Osteoblast (primary cell): ENCODE measurements at places on chromosomes 4 and X. TPM values are rescaled to one million over a fixed set of nuclear protein-coding genes. Genes with fewer than 3 reads are reported as not detected.

Gene NAA11
- not detected in 2 replicates for total RNA-seq

GRCh38 chr4:29578329-29578728, 1141.8 kb upstream of the PCDH7 start:
- no peak for DNase-seq

DNA sequence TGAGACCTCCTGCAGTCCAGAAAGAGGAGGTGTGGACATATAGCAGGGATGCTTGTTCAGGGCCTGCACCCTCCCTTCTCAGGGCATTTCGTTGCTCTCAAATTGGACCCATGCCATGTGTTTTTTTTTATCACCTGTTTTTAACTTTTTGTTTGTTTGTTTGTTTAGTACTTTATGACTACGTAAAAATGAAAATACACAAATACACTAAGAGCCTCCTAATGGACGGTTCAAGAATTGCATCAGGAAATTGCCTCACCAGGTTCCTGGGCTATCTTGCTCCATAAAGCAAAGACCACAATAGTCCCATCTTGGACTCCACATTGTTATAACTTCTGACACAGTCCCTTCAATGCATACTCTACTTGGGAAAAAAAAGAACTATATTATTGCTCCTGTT, 1685.9 kb upstream of the TENM3 start:
- no peak for DNase-seq

DNA sequence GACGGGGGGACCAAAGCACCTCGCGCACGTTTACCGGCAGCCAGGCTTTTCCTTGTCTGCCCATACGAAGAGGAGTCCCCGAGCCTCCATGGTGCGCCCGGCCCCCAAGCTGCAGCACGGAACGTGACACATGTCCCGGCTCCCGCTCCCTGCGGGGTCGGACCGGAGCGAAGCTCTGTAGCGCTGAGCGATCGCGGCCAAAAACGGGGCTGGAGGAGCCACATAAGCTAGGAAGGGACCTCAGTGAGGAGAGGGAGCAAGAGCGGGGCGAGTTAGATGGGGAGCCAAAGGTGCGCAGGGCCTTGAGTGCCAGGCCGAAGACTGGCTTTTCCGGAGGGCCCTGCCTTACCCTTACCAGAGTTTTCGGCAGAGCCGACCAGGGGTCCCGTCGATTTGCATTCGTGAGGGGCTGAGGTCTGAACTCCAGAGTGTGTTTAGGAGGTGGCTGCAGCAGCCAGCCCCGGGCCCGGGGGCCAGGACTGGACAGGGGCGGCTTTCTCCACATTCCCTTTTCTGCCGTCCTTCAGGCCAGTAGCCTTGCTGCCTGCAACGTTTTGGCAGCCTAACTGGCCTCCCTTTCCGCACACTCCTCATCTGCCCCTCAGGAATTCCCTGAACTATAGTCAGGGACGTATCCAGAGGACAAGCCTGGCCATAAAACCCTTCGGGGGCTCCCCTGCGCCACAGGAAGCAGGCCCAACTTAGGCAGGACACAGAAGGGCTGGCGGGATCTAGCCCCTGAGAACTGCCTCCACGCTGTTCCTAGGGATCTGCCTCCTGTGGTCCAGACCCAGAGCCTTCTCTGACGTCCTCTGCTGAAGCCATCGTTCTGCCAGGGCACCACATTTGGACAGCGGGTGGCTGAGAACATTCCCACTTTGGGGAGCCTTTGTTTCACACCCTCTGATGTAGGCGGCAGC, 689 bp downstream of the SSR4 start:
- DNase-seq, result no peak

- no peak for DNase-seq
Observed at GRCh38 chrX:66162331-66162822, 1.7 kb upstream of the HEPH start.

Gene F9
- total RNA-seq, result not detected in 2 replicates

GRCh38 chrX:12946838-12947544, 27.9 kb upstream of the TMSB4X start:
- DNase-seq, result no peak

Gene VCX3B
- not detected in 2 replicates for total RNA-seq

DNA sequence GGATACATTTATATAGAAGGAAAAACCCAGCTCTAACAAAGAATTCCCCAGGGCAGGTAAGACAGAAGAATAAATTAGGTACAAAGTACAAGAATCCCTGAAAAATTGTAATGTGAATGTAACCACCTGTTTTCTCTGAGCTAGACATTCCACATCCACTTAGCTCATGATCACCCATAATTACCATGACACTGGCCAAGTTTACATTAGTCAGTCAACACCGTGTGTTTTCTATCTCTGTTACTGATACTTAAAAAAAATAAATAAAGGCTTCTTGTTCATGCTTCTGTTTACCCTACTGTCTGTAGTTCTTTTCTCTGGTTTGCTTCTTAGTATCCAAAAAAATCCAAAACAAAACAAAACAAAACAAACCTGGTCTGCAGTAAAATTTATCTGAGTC, 66.0 kb downstream of the CBLL2 start:
- peak; percentile 6 for DNase-seq

Gene SPANXC
- not detected in 2 replicates for total RNA-seq

- DNase-seq, result no peak
Observed at GRCh38 chrX:56233682-56234081, 1.5 kb downstream of the KLF8 start.

DNA sequence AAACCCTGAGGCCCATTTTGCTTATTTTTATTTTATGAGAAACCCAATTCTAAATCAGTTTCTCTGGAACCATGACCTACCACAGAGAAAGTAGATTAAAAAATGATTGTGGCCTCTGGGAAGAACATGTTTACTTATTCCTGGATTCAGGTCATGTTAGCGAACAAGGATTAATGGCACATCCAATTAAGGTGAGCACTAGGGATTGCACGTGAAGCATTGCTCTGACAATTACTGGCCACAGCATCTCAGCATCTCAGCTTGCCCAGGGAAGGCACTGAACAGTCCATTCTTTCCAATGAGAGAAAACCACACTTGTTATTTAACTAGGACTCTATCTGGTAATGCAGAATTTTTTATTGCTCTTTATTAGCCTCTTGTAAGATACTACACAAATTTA, 119.8 kb downstream of the ZNF330 start:
- DNase-seq, result no peak

GRCh38 chrX:130285710-130286109, 17.0 kb upstream of the ZNF280C start:
- no peak for DNase-seq

GRCh38 chrX:127128282-127128681, 308.8 kb downstream of the PRR32 start:
- no peak for DNase-seq

Gene TLR2
- 0.29 and 0.36 TPM in 2 replicates for total RNA-seq

- DNase-seq, result no peak
Observed at GRCh38 chr4:19400820-19401219, 850.9 kb upstream of the SLIT2 start.

Gene HS3ST1
- total RNA-seq, result under 0.01 TPM in 2 replicates

Gene SOD3
- total RNA-seq, result 2.1 and 4.3 TPM in 2 replicates

DNA sequence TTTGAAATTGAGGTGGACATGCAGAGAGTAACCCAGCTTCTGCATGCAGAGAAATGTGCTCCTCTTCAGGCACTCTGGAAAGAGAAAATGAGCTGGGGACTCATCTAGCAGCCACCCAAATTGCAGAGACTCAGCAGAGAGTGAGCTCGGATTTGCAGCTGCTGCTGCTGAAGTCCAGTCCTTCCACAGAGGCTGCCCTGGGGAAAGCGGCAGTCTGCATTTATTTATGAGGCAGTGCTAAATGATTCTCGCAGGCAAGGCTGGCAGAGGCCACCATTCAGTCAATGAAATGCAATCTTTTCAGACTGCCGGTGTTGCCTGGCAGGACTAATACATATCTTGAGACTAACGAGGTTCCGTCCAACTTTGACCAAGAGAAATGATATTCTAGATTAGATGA, 404.8 kb downstream of the NLGN4X start:
- no peak for DNase-seq

Gene ADAM29
- not detected in 2 replicates for total RNA-seq

DNA sequence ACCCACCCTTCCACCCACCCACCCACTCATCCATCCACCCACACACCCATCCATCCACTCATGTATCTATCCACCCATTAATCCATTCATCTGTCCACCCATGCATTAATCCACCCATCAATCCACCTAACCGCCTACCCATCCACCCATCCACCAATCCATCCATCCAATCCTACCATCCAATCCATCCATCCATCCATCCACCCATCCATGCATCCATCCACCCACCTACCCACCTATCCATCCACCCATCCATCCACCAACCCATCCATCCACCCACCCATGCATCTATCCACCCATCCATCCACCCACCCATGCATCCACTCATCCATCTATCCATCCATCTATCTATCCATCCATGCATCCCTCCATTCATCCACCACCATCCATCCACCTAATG, 34.8 kb upstream of the AFAP1 start:
- DNase-seq, result no peak

DNA sequence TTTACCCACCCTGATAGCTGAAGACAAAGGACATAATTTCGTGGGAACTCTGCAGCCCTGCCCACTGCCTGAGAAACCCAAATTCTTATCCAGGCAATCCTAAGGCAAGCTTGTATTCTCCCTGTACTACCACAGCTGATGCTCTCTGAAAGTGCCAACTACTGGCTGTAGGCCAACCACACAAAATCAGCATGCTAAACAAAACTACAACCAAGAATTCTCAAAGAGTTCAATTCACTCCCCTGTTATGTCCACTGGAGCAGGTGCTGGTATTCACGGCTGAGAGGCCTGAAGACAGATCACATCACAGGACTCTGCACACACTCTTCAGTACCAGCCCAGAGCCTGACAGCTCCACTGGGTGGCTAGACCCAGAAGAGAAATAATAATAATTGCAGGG, 375.9 kb upstream of the NDST4 start:
- no peak for DNase-seq

- DNase-seq, result no peak
Observed at GRCh38 chr4:188911707-188912106, 772.5 kb downstream of the TRIML1 start.

Gene HSFX3
- total RNA-seq, result not detected in 2 replicates

DNA sequence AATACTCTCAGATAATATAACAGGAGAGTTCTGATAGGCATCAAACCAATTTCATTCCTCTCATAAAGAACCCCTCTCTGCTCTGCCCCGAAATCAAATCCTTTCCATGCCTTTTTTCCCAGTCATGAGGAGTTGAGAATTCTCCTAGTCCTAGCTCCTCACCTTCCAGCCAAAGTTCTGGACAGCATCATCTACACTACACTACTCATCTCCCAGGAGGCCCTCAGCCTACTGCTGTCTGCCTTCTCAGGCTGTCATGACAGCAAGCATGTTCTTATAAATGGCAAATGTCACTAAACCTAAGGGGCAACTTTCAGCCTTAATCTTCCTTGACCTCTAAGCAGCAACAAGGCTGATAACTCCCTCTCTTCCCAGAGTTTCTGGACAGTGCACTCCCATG, 26.6 kb downstream of the MAPK10 start:
- DNase-seq, result no peak

DNA sequence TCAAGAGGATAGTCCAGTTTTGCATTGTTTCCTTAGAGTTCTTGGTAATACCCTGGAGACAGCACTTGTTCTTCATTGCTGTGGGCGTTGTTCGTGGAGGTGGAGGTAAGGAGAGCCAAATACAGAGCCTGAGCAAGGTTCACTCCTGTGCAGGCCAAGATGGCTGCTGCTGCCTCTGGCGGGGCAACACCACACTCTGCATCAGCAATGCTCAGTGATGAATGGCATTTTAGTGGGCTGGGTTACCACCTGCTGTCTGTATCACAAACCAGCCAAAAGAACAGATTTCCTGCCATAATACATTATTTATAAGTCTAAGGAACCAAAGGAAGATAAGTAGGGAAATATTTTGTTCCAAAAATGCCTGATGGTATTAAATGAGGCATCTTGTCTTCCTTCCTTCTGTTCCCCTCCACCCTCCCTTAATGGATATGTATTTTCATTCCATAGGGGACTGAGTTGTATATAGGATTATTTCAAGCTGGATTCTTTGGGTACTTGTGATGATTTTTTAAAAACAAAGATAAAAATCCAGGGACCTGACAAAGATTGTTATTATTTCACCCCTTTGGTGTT, 61.6 kb upstream of the LIMCH1 start:
- DNase-seq, result no peak

DNA sequence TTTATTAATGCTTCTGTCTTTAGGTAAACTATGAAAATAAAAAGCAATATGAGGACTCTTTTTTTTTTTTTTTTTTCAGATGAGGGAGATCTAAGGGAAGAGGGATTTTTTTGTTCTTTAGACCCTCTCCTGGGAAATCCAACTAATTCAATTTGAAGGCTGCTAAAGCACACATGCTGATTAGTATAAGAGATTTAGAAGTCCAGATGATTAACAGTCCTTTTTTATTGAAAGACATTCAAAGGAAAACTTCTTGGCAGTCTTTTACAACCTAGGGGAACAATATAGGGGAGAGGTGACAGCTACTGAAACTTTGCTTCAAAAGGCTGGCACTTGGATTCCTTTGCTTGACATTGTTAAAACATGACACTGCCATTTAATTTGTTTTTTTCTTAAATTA, 602.5 kb downstream of the RAPGEF2 start:
- DNase-seq, result no peak

GRCh38 chrX:39809331-39809730, 288.4 kb downstream of the BCOR start:
- DNase-seq, result peak; percentile 81

GRCh38 chrX:133921764-133922389, 63.5 kb downstream of the GPC3 start:
- DNase-seq, result no peak

Gene PCDH10
- total RNA-seq, result 3.8 and 5.1 TPM in 2 replicates

- DNase-seq, result no peak
Observed at GRCh38 chr4:135240796-135241195, 1039.2 kb upstream of the PABPC4L start.

- DNase-seq, result no peak
Observed at GRCh38 chrX:20623448-20623847, 356.7 kb upstream of the RPS6KA3 start.

Gene PDS5A
- 70.9 and 73.7 TPM in 2 replicates for total RNA-seq

Gene HS6ST2
- total RNA-seq, result under 0.01 TPM in 1 of 2 replicates, not detected in the other

- no peak for DNase-seq
Observed at GRCh38 chrX:46599051-46599560, 25.5 kb downstream of the CHST7 start.

Gene GRPR
- total RNA-seq, result not detected in 2 replicates

GRCh38 chr4:24218566-24218965, 328.7 kb upstream of the PPARGC1A start:
- DNase-seq, result no peak

Gene F8A1
- 3.8 and 6.5 TPM in 2 replicates for total RNA-seq

- no peak for DNase-seq
Observed at GRCh38 chr4:124722071-124722470, 9.5 kb upstream of the ANKRD50 start.

Gene MTNR1A
- not detected in 2 replicates for total RNA-seq
